Cerebellum (tissue), 4 donors: ENCODE measurements at places on chromosomes 12 and 14. TPM values are rescaled to one million over a fixed set of nuclear protein-coding genes. Genes with fewer than 3 reads are reported as not detected.

The KRT78 gene
- not detected for total RNA-seq

The KRT6B gene
- not detected for total RNA-seq

The PELI2 gene
- total RNA-seq: 55.0 TPM

The NRL gene
- 1.5 TPM for total RNA-seq

The POMT2 gene
- total RNA-seq: 21.9 TPM

The EEA1 gene
- total RNA-seq: 18.1 TPM

The RNF31 gene
- 28.6 TPM for total RNA-seq

The GLIPR1L1 gene
- not detected for total RNA-seq

The CFAP251 gene
- 12.4 TPM for total RNA-seq

The ADCY6 gene
- total RNA-seq: 47.3 TPM

DNA sequence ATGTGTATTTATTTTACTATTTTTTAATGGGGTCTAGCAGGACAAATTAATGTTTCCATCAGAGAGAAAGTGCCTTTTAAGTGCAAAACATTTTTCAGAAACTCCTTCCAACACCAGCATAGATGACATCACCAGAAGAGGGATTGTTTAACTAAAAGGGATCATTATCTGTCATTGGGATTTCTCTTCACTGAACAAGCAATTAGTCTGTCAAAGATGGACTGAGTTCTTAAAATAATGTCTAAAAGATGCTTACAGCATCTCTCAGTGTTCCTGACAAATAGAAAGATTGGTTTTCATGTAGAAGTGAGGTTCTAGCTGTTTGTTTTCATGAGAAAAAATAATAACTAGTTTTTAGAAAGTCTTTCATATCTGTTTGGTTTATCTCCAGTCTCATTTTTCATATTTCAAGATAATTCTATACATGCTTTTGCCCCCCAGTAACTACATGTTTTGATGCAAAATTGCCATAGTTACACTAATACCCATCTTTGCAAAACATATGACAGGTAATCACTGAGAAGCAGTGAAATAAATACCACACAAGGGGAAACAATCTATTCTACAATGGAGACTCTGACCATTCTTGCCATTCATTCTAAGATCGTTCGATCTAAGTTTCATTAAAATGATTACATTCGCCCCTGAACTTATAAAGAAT lies 850.3 kb downstream of the GALC start:
- no peak for DNase-seq

DNA sequence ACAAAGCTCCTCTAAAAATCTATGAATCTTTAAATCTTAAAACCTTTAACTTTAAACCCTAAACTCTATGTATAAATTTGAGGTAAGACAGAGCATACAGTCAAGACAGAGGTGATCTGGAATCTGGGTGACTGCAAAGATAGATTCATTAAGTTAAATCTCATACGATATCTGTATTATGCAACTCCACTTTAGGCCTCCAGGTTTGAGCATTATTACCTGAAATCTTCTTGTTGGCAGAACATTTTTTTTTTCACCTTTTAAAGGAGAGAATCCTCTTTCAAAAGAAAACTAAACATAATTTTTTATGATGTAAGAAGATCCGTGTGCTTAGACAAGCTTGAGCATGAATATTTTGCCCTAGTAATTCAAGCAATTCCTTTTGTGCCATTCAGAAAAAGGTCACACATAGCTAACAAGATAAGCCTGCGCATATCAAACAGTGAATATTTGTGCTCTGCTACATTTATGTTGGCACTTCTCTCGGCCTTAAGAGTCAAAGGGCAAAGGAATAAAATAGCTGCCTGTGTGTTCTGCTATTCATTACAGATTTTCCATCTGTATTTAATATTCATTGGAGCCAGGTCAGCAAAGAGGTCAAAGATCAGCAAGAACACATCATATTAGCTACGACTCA lies 163.3 kb downstream of the TMTC3 start:
- no peak for DNase-seq

DNA sequence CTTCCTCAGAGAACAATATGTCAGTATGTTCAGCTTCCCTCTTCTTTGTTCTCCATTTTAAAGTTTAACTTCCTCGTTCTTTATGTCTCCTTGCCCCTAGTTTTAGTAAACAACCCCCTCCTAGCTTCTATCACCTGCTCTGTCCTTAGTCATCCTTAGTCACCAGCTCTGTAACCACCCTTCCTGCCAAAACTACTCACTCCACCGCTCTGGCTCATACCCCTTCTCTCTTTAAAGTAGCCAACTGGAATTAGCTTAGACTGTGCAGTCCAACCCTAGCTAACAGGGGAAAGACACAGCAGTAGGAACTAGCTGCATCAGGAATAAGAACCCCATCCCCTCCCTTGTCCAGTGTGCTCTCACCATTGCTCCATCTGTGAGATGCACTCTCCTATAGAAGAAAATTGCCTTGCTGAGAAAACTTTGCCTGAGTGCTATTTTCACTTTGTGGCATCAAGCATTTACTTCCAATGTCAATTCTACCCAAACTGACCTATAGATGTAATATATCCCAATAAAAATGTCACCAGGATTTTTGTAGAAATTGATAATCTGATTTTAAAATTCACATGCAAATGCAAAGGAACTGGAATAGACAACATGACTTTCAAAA lies 603.2 kb downstream of the C12orf50 start:
- no peak for DNase-seq

DNA sequence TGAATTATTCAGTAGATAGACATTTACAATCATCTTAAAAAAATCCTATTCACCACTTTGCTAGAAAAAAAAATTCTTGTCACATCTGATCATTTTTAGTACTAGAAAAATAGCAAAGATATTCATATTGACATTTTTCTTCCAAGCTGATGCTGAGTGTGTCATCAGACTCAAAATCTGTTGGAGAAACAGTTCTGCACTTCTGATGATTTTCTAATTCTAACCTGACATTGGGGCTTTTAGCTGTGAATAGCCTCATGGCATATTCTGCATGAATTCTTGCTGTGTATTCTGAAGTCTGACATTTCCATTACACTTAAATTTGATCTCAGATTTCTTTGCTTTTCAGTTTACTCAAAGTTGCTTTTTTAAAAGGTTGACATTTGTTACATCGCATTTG lies 150.1 kb downstream of the PIK3C2G start:
- no peak for DNase-seq

- peak; percentile 2 for DNase-seq
Measured at GRCh38 chr12:71900091-71900490, 38.6 kb upstream of the TPH2 start.

GRCh38 chr12:75260316-75260715 lies 50.7 kb upstream of the KCNC2 start:
- DNase-seq: no peak

GRCh38 chr12:92537290-92537960 lies 165.4 kb upstream of the PLEKHG7 start:
- no peak for DNase-seq

- DNase-seq: no peak
Measured at GRCh38 chr14:53564870-53565269, 391.8 kb downstream of the BMP4 start.

- DNase-seq: no peak
Measured at GRCh38 chr12:15830538-15830937, 41.4 kb upstream of the EPS8 start.

- DNase-seq: no peak
Measured at GRCh38 chr14:89126461-89126860, 290.6 kb downstream of the FOXN3 start.

DNA sequence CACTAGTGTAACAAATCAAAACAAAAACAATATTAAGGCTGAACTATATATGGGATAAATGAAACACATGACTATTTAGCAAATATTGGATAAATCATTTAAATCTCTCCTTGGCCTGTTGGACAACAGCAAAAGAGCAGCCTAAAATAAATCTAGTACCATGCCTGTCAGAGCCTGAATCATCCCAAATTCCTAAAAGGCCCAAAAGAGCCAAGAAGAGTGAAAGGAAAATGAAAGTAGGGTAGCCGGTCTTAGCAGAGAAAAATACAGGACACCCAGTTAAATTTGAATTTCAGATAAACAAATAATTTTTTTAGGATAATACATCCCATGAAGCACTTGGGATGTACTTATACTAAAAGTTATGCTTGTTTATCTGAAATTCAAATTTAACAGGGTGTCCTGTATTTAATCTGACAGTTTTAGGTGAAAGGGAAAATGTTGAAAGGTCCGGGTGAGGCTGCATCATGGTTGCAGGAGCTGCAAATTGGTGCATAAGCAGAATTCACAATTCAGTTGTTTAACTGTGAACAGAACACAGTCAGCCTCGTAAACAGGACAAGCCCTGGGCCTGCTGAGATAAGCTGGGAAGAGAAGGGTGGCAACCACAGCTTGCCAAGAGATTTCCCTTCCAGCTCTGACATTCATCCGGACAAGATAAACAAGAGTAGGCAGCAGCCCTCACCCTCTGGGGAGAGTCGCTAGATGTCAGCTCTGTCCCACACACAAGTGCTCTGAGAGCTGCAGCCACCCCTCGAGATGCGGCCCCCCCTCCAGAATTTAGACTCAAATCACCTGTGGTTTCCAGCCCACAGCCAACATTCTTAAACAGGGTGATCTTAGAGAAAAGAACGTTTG lies 30.3 kb downstream of the DMAC2L start:
- peak; percentile 81 for DNase-seq

DNA sequence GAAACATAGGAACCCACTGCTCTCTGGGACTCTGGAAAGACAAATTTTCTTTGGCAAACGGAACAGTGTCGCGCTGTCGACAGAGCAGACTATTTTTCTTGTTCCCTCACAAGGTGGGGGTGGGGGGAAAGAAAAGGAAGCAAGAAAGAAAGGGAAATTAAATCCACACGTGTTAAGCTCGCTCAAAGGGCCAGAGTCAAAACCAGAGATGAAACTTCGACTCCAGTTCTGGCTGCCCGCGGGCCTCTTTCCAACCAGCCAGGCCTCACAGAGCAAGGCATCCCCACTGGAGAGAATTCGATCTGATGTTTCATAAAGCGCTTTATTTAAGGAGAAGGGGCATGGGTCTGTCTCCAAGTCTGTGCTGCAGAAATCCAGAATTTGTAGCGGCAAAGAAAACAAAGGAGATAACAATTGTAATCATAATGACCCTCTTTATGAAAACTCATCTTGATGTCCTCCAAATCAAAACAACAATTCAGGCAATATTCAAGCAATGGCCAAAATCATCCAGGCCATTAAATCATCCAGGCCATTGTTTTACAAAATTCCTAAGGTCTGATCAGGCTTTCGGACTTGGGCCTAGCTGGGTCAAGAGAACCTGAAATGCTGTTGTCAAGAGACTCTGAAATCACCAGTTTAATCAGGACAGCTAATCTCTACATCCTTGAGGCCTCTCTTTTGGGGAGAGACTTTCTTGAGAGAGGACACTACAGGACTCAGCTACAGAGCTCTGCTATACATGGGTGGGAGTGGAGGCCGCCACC lies 5.3 kb upstream of the TBX5 start:
- no peak for DNase-seq
